ENCODE measurements at places on chromosomes 2 and 18. TPM values are rescaled to one million over a fixed set of nuclear protein-coding genes. Genes with fewer than 3 reads are reported as not detected.

ATP6V1C2 gene
- not detected for total RNA-seq

GRCh38 chr2:38375696-38376345 is 1.3 kb downstream of the ATL2 start:
- H3K27ac ChIP-seq: peak overlapping the region; percentile 99
- no peaks in the 10 kb centered on the region for H3K36me3 ChIP-seq
- no peaks in the 10 kb centered on the region for H3K27me3 ChIP-seq

ASIC4 gene
- not detected for total RNA-seq

GRCh38 chr2:64359171-64359891 is 94.6 kb upstream of the LGALSL start:
- H3K27ac ChIP-seq: no peak overlapping the region
- H3K36me3 ChIP-seq: no peaks in the 10 kb centered on the region
- H3K27me3 ChIP-seq: no peaks in the 10 kb centered on the region
- DNase-seq: no peak
- peaks cover 11% of the 10 kb centered on the region for H3K4me1 ChIP-seq

GRCh38 chr2:75503048-75503607 is 57.6 kb downstream of the EVA1A start:
- H3K27me3 ChIP-seq: no peaks in the 10 kb centered on the region
- H3K36me3 ChIP-seq: no peaks in the 10 kb centered on the region
- no peaks in the 10 kb centered on the region for H3K4me1 ChIP-seq
- no peak for DNase-seq

GRCh38 chr2:99488539-99489062 is 1.2 kb downstream of the REV1 start:
- peak overlapping the region; percentile 95 for H3K27ac ChIP-seq
- peaks cover 29% of the 10 kb centered on the region for H3K4me1 ChIP-seq
- peak overlapping the region; percentile 98 for H3K4me3 ChIP-seq
- H3K27me3 ChIP-seq: no peaks in the 10 kb centered on the region
- H3K36me3 ChIP-seq: no peaks in the 10 kb centered on the region

GRCh38 chr2:134228493-134228903 is 25.4 kb upstream of the MGAT5 start:
- H3K4me3 ChIP-seq: no peak overlapping the region
- H3K36me3 ChIP-seq: no peaks in the 10 kb centered on the region
- no peak for DNase-seq
- peaks cover 18% of the 10 kb centered on the region for H3K4me1 ChIP-seq
- no peak overlapping the region for H3K27ac ChIP-seq

ZSWIM2 gene
- total RNA-seq: not detected

GRCh38 chr18:57091231-57091630 is 55.7 kb upstream of the BOD1L2 start:
- no peak overlapping the region for H3K27ac ChIP-seq
- no peak for DNase-seq
- no peaks in the 10 kb centered on the region for H3K4me1 ChIP-seq
- H3K36me3 ChIP-seq: no peaks in the 10 kb centered on the region

DPP10 gene
- total RNA-seq: 4.4 TPM

- DNase-seq: no peak
- H3K36me3 ChIP-seq: no peaks in the 10 kb centered on the region
- H3K27me3 ChIP-seq: no peaks in the 10 kb centered on the region
- H3K4me3 ChIP-seq: no peak overlapping the region
- H3K27ac ChIP-seq: no peak overlapping the region
Observed at GRCh38 chr18:69585696-69586095, 185.0 kb downstream of the DOK6 start.

- no peak overlapping the region for H3K4me3 ChIP-seq
- no peaks in the 10 kb centered on the region for H3K36me3 ChIP-seq
- peak overlapping the region; percentile 93 for H3K27ac ChIP-seq
Observed at GRCh38 chr2:120865656-120866055, 130.0 kb downstream of the GLI2 start.

- no peak for DNase-seq
- no peaks in the 10 kb centered on the region for H3K4me1 ChIP-seq
- H3K27ac ChIP-seq: no peak overlapping the region
- H3K4me3 ChIP-seq: no peak overlapping the region
- no peaks in the 10 kb centered on the region for H3K36me3 ChIP-seq
Observed at GRCh38 chr2:190603374-190603773, 45.5 kb upstream of the NAB1 start.

- H3K27ac ChIP-seq: no peak overlapping the region
- H3K4me3 ChIP-seq: no peak overlapping the region
- H3K36me3 ChIP-seq: no peaks in the 10 kb centered on the region
- no peak for DNase-seq
- H3K4me1 ChIP-seq: no peaks in the 10 kb centered on the region
- H3K27me3 ChIP-seq: no peaks in the 10 kb centered on the region
Observed at GRCh38 chr2:7057865-7058400, 140.7 kb downstream of the RNF144A start.

IL1A gene
- total RNA-seq: not detected

ESPNL gene
- total RNA-seq: 0.49 TPM

DNA sequence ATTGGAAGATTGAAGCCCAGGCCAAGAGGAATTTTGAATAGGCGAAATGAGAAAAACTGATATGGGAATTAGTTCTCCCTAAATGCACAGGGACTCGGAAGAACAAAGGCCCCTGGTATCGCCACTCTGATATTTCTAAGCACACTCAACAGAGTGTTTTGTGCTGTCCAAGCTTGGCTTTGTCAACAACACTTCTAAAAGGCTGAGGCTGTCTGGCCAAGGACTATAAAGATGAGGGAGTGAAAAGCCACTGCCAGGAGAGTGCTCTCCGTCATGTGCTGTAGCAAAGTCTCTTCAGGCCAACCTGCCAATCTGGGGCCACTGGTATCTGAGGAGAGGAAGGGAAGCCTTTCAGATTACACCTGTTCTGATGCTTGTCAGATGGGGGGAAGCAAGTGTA is 611.2 kb upstream of the PIK3C3 start:
- no peaks in the 10 kb centered on the region for H3K36me3 ChIP-seq
- no peak overlapping the region for H3K27ac ChIP-seq
- no peaks in the 10 kb centered on the region for H3K4me1 ChIP-seq
- no peak overlapping the region for H3K4me3 ChIP-seq
- no peaks in the 10 kb centered on the region for H3K27me3 ChIP-seq

- no peaks in the 10 kb centered on the region for H3K36me3 ChIP-seq
- H3K4me1 ChIP-seq: no peaks in the 10 kb centered on the region
- no peaks in the 10 kb centered on the region for H3K27me3 ChIP-seq
- H3K27ac ChIP-seq: no peak overlapping the region
Observed at GRCh38 chr2:147439986-147440385, 404.8 kb upstream of the ACVR2A start.

DNA sequence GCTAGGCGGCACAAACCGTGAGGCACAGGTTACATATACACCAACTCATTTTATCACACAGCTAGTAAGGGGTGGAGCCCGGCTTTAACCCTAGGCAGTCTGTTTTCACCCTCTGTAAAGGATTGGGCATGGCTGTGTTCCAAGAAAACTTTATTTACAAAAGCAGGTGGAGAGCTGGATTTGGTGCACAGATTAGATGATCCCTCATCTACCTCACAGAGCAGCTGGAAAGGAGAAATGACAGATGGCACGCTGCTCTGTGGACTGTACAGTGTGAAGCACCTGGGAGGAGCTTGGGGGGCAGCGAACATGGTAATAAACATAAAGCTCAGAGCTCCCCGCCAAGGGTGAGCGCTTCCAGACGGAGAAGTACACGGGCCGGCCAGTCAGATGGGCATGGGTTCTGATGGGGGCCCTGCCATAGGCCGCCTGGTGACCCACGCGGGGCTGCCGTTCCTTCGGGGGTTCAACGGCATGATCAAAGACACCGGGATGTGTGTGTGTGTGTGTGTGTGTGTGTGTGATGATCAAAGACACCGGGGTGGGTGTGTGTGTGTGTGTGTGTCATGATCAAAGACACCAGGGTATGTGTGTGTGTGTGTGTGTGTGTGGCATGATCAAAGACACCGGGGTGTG is 862 bp upstream of the TMEM177 start:
- peaks cover 8% of the 10 kb centered on the region for H3K36me3 ChIP-seq
- H3K27me3 ChIP-seq: no peaks in the 10 kb centered on the region
- peaks cover 35% of the 10 kb centered on the region for H3K4me1 ChIP-seq
- DNase-seq: no peak
- H3K27ac ChIP-seq: peak overlapping the region; percentile 77

- H3K4me1 ChIP-seq: no peaks in the 10 kb centered on the region
- no peaks in the 10 kb centered on the region for H3K36me3 ChIP-seq
- no peak overlapping the region for H3K4me3 ChIP-seq
- DNase-seq: no peak
- no peaks in the 10 kb centered on the region for H3K27me3 ChIP-seq
Observed at GRCh38 chr2:26100384-26100783, 66.5 kb downstream of the RAB10 start.

- H3K36me3 ChIP-seq: no peaks in the 10 kb centered on the region
- H3K4me1 ChIP-seq: peaks cover 59% of the 10 kb centered on the region
- peak; percentile 78 for DNase-seq
- H3K4me3 ChIP-seq: no peak overlapping the region
Observed at GRCh38 chr18:10045296-10045891, 131.6 kb downstream of the VAPA start.

LRP1B gene
- 3.9 TPM for total RNA-seq

DNA sequence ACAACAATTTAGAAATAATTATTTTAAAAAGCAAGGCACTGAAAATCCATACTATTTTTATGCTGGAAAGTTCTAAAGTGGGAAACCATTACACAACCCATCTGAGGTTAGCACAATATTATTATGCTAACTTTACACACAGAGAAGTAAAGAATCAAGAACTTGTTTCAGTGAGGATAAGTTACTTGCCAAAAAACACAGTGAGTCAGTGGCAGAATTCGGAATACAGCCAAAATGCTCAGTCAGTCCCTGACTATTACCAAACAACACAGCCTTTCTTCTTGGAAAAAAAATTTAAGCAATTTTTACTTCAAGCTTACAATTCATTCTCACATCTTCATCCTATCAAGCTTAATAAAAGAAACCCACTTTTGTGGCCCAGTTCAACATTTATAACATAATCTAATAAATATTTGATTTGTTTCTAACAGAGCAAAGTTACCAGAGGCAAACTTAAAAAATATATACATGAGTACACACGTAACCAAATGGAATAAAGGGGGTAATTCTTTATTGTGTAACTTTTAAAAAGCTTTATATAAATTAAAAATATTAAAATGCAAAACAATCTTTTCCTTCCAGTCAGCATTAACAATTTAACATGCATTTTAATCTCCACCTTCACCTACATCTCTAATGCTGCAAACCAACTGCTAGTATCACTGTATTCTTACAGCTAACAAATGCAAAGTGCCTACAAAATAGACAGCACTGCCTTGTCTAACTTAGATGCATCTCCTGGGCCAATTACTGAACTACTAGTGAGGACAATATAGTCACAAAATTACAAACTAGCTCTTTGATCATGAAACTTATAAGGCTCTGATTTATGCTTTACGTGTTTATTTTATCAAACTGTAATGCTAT is 55.2 kb downstream of the CCDC88A start:
- H3K4me1 ChIP-seq: no peaks in the 10 kb centered on the region
- H3K27me3 ChIP-seq: no peaks in the 10 kb centered on the region
- peak overlapping the region; percentile 55 for H3K27ac ChIP-seq
- no peaks in the 10 kb centered on the region for H3K36me3 ChIP-seq
- H3K4me3 ChIP-seq: no peak overlapping the region

- no peaks in the 10 kb centered on the region for H3K36me3 ChIP-seq
- no peak for DNase-seq
- no peaks in the 10 kb centered on the region for H3K27me3 ChIP-seq
- peaks cover 36% of the 10 kb centered on the region for H3K4me1 ChIP-seq
Observed at GRCh38 chr2:37790462-37790861, 119.0 kb upstream of the CDC42EP3 start.

- no peak for DNase-seq
- no peaks in the 10 kb centered on the region for H3K4me1 ChIP-seq
- no peak overlapping the region for H3K27ac ChIP-seq
- H3K27me3 ChIP-seq: no peaks in the 10 kb centered on the region
- no peaks in the 10 kb centered on the region for H3K36me3 ChIP-seq
- no peak overlapping the region for H3K4me3 ChIP-seq
Observed at GRCh38 chr2:212814941-212815340, 276.3 kb upstream of the ERBB4 start.

DNA sequence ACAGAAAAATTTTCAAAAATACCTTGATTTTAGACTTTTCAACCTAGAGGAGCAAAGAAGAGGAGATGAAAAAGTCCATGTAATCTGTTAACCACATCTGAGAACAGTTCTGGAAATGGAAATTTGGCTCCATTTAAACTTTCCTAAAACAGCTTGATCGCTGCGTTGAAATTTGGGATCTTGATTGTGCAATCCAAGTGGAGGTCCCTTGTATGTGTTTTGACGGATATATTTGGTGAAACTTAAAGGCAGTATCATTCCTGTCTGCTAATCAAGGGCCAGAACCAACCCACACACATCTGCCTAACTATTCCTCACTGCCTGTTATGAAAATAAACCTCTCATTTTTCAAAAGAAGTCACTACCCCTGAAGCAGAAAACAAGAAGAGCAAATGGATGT is 46.6 kb downstream of the SPATS2L start:
- no peak overlapping the region for H3K4me3 ChIP-seq
- no peak overlapping the region for H3K27ac ChIP-seq
- H3K27me3 ChIP-seq: no peaks in the 10 kb centered on the region
- no peak for DNase-seq
- H3K36me3 ChIP-seq: no peaks in the 10 kb centered on the region

GRCh38 chr18:25457126-25457525 is 105.2 kb upstream of the ZNF521 start:
- no peak for DNase-seq
- no peak overlapping the region for H3K4me3 ChIP-seq
- peaks cover 12% of the 10 kb centered on the region for H3K4me1 ChIP-seq
- no peaks in the 10 kb centered on the region for H3K36me3 ChIP-seq
- no peak overlapping the region for H3K27ac ChIP-seq
- no peaks in the 10 kb centered on the region for H3K27me3 ChIP-seq

Data from sigmoid colon (tissue), 7 donors.